ENCODE measurements at places on chromosomes 2 and 18.

DNA sequence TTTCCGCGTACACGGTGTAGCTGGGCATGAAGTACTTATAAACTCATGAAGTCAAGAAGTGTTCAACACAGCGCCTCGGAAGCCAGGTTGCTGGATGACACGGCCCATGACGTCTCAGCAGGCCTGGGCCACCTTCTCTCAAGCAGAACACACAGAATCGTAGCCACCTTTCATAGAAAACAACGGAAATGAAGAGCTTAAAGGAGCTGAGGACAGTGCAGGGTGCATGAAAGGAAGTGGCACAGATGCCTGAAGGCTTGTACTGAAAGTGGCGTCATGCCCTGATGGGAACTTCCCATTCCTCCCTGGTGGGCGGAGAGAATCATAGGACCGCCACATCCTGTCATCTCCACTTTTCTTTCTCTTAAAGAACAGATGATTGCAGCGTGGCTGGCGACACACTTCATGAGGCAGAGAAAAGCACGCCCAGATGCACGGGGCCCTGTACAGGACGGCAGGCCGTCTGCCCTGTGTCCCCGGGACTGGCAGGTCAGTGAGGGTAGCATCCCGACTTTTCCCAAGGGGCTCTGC lies 31.1 kb downstream of the HDAC4 start:
- peak; percentile 59 for DNase-seq

DNA sequence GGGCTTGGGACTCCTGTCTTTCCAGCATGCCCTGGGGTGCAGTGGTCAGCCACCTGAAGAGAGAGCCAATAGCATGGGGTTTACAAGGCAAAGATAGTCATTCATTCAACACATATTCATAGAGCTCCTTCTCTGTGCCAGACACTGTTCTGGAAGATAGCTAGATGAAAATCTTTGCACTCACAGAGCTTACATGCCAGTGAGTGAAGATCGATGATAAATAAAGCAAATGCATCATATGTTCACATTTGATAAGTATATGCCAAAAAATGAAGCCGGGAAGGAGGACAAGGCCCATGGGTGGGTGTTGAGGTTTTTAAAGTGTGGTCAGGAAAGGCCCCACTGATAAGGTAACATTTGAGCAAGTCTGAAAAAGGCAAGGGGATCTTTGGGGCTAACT lies 130.8 kb upstream of the CDCA7 start:
- DNase-seq, result no peak

- DNase-seq, result peak; percentile 57
Observed at GRCh38 chr2:102187496-102188150, 800 bp downstream of the IL1RL2 start.

DNA sequence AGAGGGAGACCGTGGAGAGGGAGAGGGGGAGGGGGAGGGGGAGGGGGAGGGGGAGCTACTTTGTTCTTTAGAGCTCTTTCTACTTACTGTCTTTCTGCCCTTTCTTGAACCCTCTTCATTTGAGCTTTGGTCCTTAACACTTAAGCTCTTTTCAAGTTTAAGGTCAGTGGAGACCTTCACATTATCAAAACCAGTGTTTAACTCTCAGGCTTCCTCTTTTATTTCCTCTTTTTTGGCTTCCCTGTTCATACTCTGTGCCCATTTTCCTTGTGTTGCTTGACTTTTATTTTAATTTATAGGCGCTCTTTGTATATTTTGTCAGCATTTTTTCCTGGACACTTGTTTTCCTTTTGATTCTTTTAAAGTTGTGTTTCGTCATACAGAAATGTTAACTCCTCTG lies 37.1 kb downstream of the ACSL3 start:
- DNase-seq, result no peak

- DNase-seq, result peak; percentile 13
Observed at GRCh38 chr18:32469691-32470459, 807 bp downstream of the GAREM1 start.

DNA sequence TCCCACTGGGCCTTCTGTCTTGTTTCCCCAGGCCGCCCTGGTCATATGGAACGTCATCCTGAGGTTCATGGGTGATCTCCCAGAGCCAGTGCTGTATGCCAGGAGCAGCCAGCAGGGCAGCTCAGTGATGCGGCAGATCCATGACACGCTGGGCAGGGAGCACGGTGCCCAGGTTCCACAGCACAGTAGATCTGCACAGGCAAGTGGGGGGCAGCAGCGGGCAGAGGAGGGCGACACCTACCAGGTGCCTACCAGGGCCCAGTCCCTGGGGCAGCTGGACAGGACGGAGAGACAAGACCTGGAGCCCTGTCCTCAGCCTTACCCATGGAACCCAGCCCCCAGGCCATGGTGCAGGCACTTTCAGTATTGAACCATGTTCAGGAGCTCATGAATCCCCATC lies 36.1 kb upstream of the GPR17 start:
- DNase-seq, result no peak

- no peak for DNase-seq
Observed at GRCh38 chr2:70746094-70746974, 21.7 kb downstream of the ADD2 start.

GRCh38 chr2:127231130-127231865 lies 11.2 kb upstream of the CYP27C1 start:
- no peak for DNase-seq

DNA sequence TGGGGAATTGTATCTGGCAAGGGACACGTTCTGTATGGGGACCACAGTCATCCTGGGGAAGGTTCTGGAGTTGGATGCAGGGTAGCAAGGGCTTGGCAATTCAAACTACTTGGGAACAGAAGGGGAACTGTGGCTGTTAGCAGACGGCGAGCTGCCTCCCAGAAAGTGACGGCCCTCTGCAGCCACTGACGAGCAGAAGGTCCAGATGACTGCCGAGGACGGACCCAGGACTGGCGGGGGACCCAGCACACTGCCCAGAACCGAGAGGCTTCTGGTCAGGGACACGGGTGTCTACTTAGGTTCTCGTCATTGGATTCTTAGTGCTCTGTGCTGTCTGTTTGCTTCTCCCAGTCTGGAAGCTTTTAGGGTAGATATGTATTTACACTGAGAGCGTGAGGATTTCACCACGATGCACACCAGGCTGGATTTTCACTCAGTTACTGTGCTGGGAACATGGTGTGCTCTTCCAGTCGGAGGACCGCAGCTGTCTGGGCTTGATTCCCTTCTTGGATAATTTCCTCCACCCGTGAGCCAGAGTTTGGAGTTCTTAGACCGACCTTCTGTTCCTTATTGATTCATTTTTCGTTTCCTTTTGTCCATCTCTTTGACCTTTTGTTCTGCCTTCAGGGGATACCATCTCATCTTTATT lies 13.4 kb downstream of the GPR35 start:
- DNase-seq, result no peak

- peak; percentile 20 for DNase-seq
Observed at GRCh38 chr18:31648966-31649429, 35.4 kb downstream of the B4GALT6 start.

DNA sequence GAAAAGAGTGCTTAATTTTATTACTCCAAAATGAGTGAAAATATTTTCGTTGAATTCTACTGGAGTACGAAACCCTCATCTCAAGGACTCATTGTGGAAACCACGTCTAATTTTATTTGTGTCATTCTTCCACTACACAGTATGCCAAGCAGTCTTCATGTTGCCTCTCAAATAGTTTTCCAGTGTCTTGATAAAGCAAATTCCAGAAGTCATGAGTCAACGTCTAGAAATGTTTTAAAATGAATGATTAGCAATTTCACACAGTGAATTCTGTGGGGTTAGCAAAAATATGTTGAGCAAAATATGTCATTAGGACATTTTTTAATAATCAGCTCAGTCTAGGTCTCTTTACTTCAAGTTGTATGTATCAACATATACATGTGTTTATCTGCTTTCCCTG lies 865.5 kb downstream of the DSC3 start:
- DNase-seq, result peak; percentile 10

DNA sequence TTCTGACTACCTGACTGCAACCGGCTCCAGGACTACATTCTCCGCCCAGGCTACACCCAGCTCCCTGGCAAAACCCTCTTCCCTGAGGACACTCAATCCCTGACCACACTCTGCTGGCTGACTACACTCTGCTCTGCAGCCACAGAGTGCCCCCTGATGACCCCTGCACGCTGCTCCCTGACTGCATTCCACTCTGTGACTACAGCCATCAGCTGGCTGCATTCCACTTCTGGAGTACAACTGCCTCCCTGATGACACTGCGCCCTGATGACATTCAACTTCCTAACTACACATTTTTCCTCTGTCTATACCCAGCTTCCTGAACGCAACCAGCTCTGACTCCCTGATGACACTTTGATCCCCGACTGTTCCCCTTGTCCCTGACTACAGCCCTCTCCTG lies 71.3 kb upstream of the NRXN1 start:
- DNase-seq, result peak; percentile 77

DNA sequence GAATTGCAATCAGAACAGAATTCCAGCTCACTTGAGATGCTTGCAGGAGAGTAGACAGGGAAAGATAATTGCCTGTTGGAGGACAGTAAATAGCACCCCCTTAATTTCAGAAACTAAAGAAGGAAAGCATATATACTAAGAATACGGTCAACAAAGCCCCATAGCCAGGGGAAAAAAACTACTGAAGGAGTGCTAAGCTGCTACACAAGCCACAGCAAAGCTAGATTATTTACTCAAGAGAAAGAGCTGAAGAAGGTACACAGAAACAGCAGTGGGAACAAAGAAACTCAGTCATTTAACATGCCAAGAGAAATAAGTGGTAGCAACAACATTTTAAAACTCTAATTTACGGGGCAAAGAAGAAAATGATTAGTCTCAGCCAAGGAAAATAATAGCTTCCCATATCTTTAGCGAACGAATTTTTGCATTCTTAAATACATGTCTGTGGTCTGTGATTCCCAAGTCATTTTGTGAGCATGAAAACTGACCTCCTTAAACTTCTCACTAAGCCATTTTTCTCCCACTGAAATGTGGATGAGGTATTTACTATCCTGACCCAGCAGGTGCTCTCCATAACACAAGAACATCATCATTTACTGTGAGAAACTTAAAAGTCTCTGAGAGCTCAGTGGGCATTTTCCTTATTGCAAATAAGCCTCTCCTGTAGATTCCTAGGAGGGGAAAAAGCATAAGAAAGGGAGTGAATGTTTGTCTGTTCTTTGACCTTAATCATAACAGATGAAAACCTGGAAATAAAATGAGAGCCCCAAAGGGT lies 196.0 kb downstream of the PAX3 start:
- no peak for DNase-seq

Measured in fibroblast of skin of scalp (primary cell).